ENCODE measurements at places on chromosomes 2 and 18.

- DNase-seq, result no peak
Observed at GRCh38 chr2:98086491-98087446, at the start of gene VWA3B. Gene VWA3B (plus strand): TSS chr2:98087167. CDS start chr2:98093093, 5,926 bp downstream.

DNA sequence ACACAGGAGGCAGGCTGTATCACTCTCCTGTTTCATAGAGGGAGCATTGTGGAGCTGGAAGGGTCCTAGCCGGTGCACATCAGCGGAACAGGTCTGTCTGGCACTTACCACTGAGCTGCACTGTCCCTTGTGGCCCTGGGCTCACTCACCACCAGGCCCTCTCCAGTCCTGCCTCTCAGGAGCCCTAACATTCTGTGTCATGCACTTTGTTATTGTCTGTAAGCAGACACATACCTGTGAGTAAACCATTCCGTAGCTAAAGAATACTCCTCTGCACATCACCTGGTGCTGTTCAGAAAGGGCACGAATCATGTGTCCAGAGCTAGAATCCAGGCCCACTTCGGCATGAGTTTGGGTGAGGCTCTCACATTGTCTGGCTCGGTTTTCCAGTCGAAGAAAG is 93.6 kb downstream of the CRIM1 start:
- no peak for DNase-seq

GRCh38 chr18:21194871-21195771 is 46.9 kb upstream of the GREB1L start:
- peak; percentile 23 for DNase-seq

DNA sequence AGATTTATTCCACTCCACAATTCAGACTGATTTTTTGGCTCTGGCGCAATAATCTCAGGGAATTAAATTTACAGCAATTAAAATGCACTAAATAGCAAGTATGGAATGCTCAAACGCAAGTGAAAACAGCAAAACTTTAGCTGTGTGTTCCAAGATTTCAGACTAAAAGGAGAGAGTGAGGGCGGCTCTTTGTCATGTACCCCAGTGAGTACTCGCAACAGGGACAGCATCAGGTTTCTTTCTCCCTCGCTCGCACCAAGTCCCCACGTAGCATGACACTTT is 1.1 kb downstream of the ROCK2 start:
- no peak for DNase-seq

DNA sequence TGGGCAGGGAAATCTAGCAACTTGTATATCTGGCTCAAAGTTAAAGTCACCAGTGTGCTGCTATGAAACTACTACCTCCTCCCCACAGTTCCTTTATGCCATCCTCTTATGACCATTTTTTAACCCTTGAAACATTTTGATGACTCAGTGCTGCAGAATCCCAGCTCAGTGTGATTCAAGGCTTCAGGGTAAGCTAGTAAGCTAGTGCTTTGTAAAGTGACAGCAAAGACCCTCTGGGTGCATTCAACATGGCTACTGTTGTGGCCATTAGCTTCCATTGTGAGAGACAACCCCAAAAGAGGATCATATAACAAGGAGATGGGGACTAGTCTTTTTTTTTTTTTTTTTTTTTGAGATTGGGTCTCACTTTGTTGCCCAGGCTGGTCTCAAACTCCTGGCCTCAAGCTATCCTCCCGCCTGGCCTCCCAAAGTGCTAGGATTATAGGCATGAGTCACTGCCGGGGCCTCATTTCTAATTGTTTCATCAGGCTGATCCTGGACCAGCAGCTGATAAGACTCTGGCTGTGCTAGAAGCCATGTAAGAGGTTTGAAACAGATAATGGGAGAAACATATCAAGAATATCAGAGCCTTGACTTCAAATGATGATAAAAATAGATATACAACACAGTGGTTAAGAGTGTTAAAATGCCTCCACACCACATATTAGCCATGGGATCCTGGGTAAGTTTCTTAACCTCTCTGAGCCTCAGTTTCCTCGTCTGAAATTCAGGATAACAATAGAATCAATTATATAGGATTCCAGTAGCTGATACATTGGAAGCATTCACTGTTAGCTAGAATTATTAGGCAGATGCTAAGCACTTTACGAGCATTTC is 65.7 kb upstream of the RTN4 start:
- no peak for DNase-seq

DNA sequence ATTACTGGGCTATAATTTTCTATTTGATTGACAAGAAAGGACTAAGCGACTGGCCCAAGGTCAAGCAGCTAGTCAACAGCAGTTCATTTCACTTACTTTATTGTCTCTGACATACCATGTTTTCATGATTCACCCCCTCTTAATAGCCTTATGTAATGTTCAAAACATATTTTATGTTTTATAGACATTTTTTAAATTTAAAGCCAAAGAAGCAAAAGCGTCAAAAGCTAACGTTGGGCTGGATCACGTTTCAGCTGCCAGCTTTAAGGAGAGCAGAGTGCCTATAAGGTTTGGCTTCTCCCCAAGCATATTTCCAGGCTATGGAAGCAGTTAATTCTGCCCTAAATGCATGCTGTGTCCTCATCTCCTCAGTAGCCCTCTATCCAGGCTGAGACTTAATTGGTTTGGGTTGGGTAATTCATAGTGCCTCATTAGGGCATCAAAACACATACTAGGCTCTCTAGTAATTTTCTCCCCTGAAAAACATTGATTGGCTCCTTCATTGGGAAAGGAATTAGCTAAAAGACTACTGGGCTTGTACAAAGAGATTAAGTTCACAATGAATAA is 94.8 kb upstream of the CREB1 start:
- DNase-seq, result peak; percentile 42

DNA sequence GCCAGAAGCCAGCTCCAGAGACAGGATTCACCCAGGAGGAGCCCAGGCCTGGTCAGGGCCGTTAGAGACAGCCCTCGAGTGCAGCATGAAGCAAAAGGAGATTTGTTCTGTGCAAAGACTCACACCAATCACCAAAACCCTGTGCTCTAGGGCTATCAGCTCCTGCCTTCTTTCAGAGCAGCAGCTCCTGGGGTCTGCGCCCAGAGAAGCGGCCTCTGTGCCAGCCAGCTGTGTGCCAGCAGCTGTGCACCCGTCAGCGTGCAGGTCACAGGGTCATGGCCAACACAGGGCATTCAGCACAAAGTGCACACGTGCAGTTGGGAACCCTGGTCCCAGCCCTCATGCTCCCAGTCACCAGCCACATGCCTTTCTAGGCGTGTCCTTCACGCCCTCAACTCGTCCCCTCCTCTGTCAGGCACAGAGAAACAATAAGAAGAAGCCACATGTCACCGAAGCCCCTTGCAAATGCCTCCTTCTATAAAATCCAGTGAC is 49.3 kb downstream of the ZNF516 start:
- no peak for DNase-seq

- DNase-seq, result peak; percentile 71
Observed at GRCh38 chr2:162233197-162233596, 10.0 kb downstream of the FAP start.

DNA sequence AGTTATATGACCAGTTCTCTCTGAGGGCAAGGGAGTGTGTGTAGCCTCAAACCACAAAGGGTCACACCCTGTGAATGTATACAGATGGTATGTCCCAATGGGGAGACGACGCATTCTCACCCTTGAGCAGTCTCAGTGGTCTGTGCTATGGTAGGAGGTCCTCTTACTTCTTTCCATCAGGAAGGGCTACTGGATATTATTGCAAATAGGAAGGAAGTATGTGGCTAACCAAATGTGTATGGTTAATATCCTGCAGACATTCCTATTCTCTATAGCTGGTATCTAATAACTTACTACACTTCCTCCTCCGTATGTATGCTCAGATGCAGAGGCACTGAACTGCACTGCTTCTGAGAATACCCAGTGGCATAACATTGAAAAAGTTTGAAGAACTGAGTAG is 306.7 kb upstream of the CCDC68 start:
- DNase-seq, result peak; percentile 63

DNA sequence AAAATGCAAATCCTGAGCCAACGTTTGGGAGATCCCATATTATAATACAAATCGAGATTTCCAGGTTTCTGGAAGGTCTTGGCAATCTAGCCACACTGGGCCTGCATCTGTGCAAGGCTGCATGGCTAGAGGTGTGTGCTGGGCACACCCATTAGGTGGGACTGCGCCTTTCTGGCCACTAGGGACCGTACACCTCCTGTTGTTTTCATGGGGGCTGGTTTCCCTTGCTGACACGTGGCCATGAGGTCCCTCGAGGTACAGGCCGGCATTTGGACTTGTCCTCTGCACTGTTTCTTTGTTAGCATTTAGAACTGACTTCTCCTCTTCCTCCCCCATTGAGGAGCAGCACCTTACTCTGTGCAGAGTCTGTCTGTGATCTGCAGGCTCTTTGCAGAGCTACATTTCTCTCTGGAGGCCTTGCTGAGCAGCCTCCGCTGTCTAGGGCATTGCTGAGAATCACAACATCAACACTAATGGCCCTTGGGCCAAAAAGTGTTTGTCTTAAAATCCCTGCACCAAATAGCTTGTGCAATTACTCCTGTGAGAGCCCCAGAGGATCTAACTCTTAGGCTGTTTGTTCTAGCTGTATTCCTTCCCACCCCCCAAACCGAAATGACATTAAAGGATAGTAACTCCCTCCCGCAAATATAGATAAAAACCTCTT is 131.2 kb downstream of the NEDD4L start:
- DNase-seq, result no peak

- DNase-seq, result no peak
Observed at GRCh38 chr2:202375033-202375608, 1.0 kb upstream of the BMPR2 start.

DNA sequence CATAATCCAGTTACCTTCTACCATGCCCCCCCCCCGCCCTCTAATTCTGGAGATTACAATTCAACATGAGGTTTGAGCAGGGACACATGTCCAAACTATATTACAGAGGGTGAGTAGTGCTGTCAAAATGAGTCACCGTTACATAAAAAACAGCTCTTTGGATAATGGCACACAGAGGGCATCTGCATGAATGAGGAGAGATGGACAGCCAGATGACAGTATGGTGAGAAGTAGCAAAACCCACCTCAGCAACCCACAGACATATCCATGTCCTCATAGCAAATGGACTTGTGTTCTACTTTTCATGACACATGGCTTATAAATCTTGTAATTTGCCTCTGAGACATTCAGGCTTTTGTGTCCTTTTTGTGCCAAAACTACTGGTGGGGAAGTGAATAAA is 132.0 kb downstream of the EML6 start:
- DNase-seq, result no peak

GRCh38 chr18:35688757-35689156 is 107.2 kb downstream of the GALNT1 start:
- no peak for DNase-seq

- DNase-seq, result peak; percentile 10
Observed at GRCh38 chr2:200677721-200678532, 92.1 kb downstream of the AOX1 start.

GRCh38 chr2:159959136-159959535 is 103.3 kb downstream of the PLA2R1 start:
- DNase-seq, result no peak

DNA sequence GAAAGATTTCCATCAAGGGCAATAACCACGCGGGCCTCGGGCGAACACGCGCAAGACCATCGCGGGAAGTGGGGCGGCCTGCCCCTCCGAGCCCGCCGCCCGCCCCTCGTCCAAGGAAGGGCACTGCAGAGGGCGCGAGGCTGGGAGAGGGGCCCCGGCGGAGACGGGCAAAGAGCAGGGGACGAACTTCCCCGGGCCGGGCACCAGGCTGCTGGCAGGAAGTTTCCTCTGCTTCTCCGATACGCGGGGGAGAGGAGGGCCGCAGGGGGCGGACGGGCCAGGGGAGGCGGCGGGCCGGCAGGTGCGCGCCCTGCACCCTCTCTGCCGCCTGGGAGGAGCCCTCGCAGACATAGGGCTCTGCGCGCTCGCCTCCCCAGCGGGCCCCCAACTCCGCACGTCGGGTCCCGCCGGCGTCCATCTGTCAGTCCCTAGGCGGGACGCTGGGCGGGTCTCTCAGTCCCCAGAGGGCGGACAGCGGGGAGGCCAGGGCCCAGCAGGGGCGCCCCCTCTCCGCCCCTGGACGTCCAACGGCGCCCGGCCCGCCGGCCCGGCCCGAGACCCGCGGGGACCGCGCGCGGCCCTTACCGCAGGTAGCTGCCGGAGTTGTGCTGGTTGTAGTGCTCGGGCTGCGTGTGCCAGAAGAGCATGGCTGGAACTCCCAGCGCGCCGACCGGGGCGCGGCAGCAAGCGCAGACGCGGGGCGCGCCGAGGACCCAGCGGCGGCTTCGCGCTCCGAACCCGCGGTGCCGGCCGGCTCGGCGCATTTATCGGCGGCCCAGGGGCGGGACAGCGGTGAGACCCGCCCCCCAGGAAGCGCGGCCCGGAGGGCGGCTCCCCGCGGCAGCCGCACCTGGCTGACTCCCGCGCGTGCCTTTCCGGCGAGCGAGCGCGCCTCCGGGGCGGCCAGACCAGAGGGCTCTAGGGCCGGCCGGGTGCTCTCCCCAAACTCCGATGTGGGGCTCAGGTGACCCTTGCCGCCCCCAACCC is at the start of gene TFCP2L1:
TSS of gene TFCP2L1 (minus strand) at position 740 of the 987 bp plus-strand sequence. CDS start at position 647, 93 bp downstream.
- DNase-seq, result no peak

DNA sequence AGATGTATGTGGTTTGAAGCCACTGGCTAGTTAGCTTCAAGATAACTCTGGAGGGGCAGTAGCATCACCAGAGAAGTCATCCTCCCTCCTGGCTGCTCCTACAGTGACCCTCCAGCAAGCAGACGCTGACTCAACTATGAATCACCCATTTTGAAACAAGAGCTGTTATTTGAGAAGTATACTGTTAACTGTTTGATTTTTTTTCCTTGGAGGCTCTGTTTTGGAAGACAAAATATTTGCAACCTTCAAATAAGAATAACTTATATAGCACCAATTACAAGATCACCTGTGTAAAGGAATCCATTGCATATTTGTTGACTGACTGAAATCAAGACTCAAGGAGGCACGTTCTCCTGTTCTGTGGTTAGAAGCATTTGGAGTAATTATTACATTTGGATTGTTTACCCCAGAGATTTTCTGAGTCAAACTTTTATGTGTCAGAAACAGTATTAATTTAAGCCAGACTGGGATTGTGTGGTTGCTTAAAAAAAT is 313.8 kb downstream of the MTX2 start:
- DNase-seq, result peak; percentile 82

DNA sequence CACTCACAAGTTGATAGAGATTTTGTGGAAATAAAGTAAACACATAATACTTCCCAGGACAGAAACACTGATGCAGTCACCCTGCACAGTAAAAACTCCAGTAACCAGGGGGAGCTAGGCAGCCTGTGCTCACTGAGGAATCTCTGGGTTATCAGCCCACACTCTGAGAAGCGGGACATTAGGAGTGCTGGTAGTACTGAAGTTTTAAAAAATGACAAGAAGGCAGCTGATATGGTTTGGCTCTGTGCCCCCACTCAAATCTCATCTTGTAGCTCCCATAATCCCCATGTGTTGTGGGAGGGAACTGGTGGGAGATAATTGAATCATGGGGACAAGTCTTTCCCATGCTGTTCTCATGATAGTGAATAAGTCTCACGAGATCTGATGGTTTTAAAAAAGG is 31.4 kb downstream of the KCTD1 start:
- no peak for DNase-seq

DNA sequence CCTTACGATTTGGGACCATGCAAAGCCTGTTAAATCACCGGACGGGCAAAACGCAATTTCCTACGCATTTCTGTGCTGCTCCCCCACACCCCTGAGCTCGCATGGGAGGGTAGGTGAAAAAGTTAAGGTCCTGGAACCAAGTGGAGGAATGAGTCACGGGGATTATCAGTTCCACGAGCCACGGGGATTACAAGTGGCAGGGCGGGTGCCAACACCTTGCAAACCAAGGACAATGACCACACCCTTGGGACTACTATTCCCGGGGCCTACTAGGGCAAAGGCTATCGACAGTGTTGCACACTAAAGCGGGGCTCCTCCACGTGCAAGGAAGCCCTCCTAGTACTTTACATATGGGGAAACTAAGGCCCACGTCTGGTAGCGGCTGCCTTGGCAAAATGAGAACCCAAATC is 447 bp downstream of the RETSAT start:
- no peak for DNase-seq

- DNase-seq, result no peak
Observed at GRCh38 chr2:187093771-187094412, 244.9 kb upstream of the ZSWIM2 start.
